NB4 (cell line): ENCODE measurements at places on chromosomes 2 and 18.

GRCh38 chr2:39606585-39606984 lies 59.1 kb upstream of the TMEM178A start:
- no peak for DNase-seq

GRCh38 chr2:164574931-164575330 lies 46.4 kb downstream of the GRB14 start:
- no peak for DNase-seq

- no peak for DNase-seq
Measured at GRCh38 chr2:233414273-233414654, 60.0 kb downstream of the DGKD start.

DNA sequence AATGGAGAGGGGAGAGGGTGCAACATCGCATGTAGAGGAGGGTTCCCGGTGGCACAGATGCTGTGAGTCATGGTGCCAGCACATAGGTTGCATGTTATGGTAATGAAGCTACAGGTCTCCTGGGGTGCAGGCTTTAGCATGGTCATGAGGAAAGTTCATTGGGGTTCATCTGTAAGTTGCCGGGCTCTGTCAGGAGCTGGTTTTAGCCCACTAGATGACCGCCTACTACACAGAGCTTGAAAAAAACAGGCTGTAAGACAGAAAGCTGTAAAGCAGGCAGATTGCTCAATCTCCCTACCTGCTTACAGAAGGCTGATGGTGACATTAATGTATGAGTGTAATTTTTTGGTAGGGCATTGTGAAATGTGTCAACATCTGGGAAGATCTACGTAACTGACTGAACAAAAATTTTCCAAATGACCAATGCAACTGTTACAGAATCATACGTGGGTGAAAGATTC lies 23.9 kb downstream of the DYSF start:
- DNase-seq, result peak; percentile 53

DNA sequence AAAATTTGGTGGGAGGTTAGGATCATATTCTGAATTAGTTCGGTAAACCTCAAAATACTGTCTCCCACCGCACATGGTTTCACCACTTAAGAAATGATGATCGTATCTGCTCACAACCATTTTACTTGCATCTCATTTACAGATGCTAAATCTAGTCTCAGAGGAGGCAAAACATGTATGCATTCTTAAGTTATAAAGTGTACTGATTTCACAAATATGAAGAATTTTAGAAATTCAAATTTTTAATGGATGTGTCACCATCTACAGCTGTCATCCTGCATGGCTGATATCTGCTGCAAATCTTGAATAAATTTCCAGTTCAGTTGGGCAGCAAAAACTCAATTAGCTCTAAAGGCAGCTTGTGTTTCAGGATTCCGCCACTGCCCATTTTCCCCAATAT lies 243.3 kb upstream of the KCNJ3 start:
- no peak for DNase-seq

- peak; percentile 51 for DNase-seq
Measured at GRCh38 chr18:34122724-34123334, 101.9 kb downstream of the NOL4 start.
